ENCODE measurements at places on chromosomes 4 and X. TPM values are rescaled to one million over a fixed set of nuclear protein-coding genes. Genes with fewer than 3 reads are reported as not detected.

The WDR17 gene
- 0.39 TPM for total RNA-seq

The MTMR8 gene
- 6.4 TPM for total RNA-seq

The AR gene
- not detected for total RNA-seq

The TCEANC gene
- 4.2 TPM for total RNA-seq

The ACTRT1 gene
- total RNA-seq = not detected

The CXorf49 gene
- total RNA-seq = not detected

The NR3C2 gene
- 2.4 TPM for total RNA-seq

The PIM2 gene
- total RNA-seq = 291 TPM

The PAGE1 gene
- total RNA-seq = not detected

The ARHGAP36 gene
- not detected for total RNA-seq

GRCh38 chr4:28369499-28369898 lies 1508.9 kb downstream of the STIM2 start:
- DNase-seq = no peak

- no peak for DNase-seq
These were observed 10.5 kb upstream of the CHRDL1 start for GRCh38 chrX:110806145-110806544.

- no peak for DNase-seq
These were observed 89.8 kb downstream of the FBXO8 start for GRCh38 chr4:174193438-174194374.

- DNase-seq = no peak
These were observed 103.0 kb downstream of the SORCS2 start for GRCh38 chr4:7295197-7295910.

- no peak for DNase-seq
These were observed 214.2 kb downstream of the GPC3 start for GRCh38 chrX:133771086-133771646.

- DNase-seq = no peak
These were observed 4.4 kb upstream of the SOWAHB start for GRCh38 chr4:76902233-76902890.

DNA sequence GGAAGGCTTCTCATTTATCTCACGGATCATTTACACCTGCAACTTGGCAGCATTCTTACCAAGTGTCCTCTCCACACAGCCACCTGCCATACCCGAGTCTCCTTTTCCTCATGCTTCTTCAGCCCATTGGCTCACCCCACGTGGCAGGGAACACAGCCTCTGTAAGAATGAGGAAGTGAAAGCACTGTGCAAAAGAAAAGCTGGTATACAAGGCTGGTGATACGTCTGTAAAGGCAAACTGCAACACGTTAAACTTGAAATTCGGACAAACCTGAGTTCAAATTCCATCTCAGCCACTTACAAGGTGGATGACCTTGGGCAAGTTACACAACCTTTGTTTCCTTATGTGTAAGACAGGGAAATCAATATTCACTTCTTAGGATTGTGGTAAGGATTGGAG lies 164.0 kb upstream of the RASGEF1B start:
- no peak for DNase-seq

- DNase-seq = no peak
These were observed at the start of gene NAT8L for GRCh38 chr4:2059046-2059725. Gene NAT8L (plus strand): TSS chr4:2059327. CDS start chr4:2059512, 185 bp downstream.

GRCh38 chr4:169116270-169116901 lies 106.3 kb upstream of the CBR4 start:
- no peak for DNase-seq

DNA sequence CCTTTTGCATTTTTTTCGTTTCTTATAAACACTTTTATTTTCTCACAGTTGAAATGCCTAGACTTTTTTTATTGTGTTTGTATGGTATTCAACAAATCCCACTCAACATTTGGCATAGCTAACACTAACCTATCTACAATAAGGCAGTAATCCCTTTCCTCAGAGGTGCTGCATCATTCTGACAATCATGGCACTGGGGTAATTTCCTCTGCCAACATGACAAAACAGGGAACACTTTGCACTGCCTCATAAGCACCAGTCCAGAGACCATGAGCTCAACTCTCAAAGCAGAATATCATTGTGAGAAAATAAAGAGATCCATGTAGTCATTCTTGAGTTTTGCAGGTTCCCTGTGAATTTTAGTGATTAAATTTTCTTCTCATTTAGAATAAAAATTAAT lies 183.8 kb upstream of the INTU start:
- no peak for DNase-seq

DNA sequence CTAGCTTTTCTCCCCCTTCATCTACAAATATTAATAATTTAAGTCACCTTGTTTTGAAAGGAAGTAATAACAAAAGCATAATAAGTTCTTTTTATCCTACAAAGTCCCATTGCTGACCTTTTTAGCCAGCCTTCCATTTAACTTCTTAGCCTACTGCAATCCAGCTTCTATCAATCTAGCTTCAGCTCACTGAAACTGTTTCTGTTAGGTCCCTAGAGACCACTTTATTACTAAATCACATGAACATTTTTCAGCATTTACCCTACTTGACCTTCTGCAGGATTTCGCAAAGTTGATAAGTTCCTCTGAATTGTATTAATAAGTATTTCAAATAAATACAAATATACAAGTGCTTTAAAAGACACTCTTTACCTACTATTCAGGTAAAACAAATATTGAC lies 186.5 kb downstream of the ANTXR2 start:
- no peak for DNase-seq

GRCh38 chr4:182880387-182881356 lies 36.5 kb downstream of the DCTD start:
- no peak for DNase-seq

DNA sequence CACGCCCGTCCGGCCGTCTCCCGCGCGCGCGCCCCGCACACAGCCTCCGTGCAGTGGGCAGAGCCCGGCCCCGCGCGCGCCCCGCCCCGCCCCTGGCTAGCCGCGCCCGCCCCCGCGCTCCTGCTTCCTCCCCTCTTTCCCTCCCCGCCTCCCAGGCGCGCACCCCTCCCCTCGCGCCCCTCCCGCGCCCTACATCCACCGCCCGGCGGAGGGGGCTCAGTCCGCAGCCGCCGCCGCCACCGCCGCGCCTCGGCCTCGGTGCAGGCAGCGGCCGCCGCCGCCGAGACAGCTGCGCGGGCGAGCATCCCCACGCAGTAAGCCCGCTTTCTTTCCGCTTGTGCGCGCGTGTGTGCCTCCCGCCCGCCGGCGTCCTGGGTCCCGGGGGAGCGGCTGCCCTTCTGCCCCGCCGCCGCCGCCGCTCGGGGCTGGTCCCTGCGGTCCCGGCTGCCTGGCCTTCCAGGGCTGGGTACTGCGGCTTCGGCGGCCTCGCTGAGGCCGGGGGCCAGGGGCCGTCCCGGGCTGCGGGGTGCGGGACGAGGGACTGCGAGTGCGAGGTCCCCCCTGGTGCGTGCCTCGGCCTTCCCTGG lies at the start of gene FHL1:
Gene FHL1, plus strand, starts transcription at position 219 of the 587 bp plus-strand sequence.
- DNase-seq = peak; percentile 69

GRCh38 chr4:71243091-71243833 lies 95.6 kb upstream of the SLC4A4 start:
- no peak for DNase-seq

DNA sequence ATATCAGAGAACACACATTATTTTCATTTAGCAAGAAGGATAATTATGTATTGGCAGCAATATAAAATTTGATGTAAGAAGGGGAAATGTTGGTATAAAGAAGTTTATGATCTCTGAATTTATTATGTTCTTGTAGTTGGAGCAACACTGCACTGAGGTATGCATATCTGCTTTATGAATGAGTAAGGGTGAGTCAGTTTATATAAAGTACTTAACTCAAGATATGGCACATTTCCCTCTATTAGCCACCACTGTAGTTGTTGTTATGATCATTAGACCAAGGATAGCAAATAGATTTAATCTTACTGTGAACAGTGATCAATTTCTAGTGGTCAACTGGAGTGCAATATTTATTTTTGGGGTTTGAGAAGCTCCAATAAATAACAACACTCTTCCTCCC lies 66.6 kb downstream of the SNX25 start:
- no peak for DNase-seq

DNA sequence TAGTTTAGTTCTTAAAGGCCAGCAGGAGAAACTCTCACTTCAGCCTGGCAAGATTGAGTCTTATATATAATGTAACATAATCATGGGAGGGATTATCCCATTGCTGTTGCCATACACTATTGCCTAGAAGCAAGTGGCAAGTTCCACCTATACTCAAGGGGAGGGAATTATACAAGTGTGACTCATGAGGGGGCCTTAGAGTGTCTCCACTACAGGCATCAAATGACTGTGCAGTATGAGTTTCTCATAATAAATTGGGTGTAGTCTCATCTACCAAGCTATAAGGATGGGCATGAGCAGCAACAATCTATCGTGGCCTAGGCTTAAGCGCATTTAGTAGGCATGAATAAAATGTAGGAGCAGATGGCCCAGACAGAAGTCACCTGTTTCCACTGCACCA lies 89.1 kb upstream of the C1GALT1C1 start:
- no peak for DNase-seq

DNA sequence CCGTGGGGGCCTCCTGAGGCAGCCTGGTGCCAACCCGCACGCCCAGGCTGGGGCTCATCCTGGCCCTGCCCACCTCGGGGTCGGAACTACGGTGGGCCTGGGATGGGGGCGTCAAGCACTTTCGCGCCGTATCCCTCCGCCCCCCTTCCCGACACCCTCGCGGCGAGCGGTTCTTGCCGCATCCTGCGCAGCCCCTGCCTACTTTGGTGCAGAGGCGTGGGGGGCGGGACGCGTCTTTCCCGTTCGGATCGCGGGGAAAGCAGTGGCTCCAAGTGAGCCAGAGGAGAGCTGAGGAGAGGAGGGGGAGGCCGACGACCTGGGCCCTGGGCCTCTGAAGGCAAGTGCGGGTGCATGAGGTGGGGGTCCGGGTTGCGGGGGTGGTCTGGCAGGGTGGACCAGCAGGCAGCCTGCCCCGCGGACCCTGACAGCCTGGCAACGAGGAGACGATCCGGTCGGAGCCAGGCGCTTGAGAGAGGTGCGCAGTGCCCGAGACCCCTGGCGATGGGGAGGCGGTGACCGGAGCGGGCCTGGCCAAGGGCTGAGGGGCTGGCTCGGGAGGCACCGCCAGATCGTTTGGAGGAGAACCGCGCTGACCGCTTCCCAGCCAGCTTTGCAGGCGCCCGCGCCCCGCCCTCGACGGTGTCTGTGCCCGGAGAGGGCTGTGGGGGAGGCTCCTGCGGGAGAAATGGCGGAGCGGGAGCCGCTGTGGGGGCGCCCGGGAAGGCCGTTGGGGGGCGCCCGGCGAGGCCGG lies at the start of gene GPRASP2:
Gene GPRASP2, plus strand, starts transcription at position 233 of the 751 bp plus-strand sequence. CDS start 2,422 bp downstream, outside the sequence.
- DNase-seq = no peak

DNA sequence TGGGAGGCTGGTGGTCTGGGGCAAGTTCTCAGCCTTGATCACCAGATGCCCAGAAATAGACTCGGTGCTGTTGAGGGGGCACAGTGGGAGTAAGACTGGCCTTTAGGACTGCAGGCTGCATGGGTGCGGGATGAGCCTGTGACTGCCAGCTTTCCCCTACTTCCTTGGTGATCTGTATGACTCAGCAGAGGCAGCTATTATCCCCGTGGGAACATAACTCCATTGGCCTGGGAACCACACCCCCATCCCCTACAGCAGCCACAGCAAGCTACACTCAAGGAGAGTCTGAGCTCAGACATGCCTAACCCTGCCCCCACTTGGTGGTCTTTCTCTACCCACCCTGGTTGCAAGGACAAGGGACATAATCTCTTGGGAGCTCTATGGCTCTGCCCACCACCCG lies 20.6 kb downstream of the CLIC2 start:
- DNase-seq = no peak

- no peak for DNase-seq
These were observed 81.6 kb downstream of the KDM6A start for GRCh38 chrX:44954562-44954961.

DNA sequence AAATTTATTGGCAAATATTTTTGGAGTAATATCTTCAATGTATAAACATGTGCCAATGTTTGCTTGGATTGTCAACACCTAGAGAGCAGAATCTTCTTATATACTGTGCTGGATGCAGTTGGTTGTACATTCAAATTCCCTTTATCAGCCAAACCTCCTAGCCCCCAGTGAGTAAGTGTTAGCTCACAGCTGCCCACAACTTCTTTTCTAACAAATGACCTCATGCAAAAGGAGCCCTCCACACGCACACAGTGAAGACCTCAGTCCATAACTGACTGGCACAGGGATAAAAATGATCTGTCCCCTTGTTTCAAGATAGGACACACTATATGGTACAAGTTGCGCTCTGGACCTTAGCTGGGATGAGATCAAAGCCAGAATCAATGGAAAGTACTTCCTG lies 458.0 kb upstream of the NWD2 start:
- no peak for DNase-seq

GRCh38 chr4:26420438-26420837 lies 69.8 kb downstream of the CCKAR start:
- DNase-seq = no peak

DNA sequence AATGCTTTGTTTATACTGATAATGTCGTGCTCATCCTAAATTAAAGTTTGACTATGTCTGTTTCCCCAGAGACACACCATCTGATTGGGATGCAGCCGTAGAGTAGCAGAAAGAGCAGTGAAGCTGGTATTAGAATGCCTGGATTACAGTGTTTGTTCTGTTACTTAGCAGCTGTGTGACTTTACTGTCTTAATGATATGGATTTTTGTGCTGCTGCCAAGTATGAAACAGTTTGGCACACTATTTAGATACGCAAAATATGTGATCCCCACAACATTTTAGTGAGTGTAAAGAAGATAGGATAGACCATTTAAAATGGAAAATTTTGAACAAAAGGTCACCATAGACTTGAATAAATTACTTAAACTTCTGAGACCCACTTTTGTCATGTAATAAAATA lies 1.2 kb upstream of the CHIC1 start:
- no peak for DNase-seq

DNA sequence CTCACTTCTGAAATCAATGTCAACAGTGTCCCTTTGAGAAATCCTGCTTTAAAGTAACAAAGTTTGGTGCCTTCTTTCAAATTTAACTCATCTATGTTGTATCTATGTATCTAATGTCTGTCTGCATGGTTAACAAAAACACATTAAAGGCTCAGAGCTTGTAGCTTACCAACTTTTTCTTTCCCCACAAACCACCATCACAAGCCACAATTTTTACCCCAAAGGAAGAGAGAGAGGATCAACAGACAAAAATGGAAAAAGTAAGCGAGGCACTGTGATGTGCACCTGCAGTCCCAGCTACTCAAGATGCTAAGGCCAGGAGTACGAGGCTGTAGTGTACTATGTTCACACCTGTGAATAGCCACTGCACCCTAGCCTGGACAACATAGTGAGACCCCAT lies 17.2 kb downstream of the ATRX start:
- DNase-seq = no peak

DNA sequence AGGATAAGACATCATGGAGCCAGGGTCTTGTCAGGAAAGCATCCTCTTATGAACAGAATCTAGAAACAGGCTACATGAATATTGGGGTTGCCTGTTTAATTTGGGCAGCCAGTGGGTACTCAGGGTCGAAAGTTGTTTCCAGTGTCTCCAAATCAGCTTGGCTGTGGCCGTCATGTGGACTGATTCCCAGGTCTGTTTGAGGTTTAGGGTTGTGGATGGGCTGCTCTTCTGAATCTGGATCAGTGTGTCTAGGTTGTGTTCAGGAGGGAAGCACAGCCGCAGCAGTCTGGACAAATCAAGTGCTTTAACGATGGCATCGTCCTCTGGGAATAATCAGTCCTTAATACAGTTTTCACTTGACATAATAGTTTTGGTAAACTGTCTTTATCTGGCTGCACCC lies 94.3 kb downstream of the GATB start:
- no peak for DNase-seq

All from natural killer cell treated with Interleukin-12 subunit alpha and Interleukin-12 subunit beta and Interleukin-15 and Interleukin-18, amount 100 ng/mL, for 72 hours (primary cell).